ENCODE measurements at places on chromosomes 2 and 18.

- DNase-seq: no peak
- H3K27ac ChIP-seq: no peak overlapping the region
- H3K4me1 ChIP-seq: no peaks in the 10 kb centered on the region
- no peaks in the 10 kb centered on the region for H3K36me3 ChIP-seq
Observed at GRCh38 chr18:11052800-11053199, 96.6 kb downstream of the PIEZO2 start.

- peak overlapping the region; percentile 74 for H3K27ac ChIP-seq
- H3K36me3 ChIP-seq: no peaks in the 10 kb centered on the region
- H3K4me1 ChIP-seq: peaks cover 37% of the 10 kb centered on the region
- DNase-seq: no peak
- H3K4me3 ChIP-seq: peak overlapping the region; percentile 64
Observed at GRCh38 chr2:20423847-20424246, 23.0 kb upstream of the RHOB start.

GRCh38 chr18:57895182-57895581 is 92.1 kb upstream of the ATP8B1 start:
- H3K27ac ChIP-seq: no peak overlapping the region
- H3K4me3 ChIP-seq: no peak overlapping the region
- peaks cover 4% of the 10 kb centered on the region for H3K36me3 ChIP-seq
- H3K4me1 ChIP-seq: peaks cover 3% of the 10 kb centered on the region
- H3K27me3 ChIP-seq: peaks cover 6% of the 10 kb centered on the region
- no peak for DNase-seq

DNA sequence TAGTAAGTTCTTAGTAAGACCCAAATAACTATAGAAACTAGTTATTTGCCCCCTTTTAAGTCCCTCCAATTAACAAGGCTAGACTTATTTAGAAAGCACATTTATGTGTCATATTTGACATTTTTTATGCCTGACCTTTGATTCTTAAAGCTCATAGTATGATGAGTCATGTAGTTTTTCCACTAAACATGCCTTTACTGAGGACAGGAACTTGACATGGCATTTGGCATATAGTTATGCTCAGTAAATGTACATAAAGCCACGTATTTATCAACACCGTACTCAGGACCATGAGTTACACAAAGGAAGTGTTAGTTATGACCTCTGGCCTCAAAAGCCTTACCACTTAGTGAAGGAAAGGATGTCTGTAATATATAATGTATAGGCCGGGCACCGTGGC is 78.9 kb downstream of the GNAL start:
- no peak overlapping the region for H3K4me3 ChIP-seq
- peaks cover 10% of the 10 kb centered on the region for H3K27me3 ChIP-seq
- H3K4me1 ChIP-seq: no peaks in the 10 kb centered on the region
- H3K27ac ChIP-seq: no peak overlapping the region

DNA sequence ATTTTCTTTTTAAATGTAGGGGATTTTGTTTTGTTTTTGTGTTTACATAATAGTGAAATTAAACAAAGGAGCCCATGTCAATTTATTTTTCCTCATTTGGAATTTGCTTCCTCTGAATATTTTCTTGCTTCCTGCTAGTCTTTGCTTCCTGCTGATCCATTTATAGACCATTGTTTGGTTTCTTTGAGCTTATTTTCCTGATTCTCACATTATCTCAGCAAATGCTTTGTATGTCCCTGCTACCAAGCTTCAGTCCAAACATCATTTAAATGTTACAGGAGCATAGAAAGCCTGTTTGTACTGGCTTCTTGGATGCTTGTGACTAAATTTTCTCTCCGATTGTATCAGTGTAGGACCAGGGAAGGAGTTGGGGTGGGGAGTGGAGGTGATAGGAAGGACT is 127.3 kb upstream of the IL1R2 start:
- no peak for DNase-seq
- H3K4me3 ChIP-seq: no peak overlapping the region
- H3K4me1 ChIP-seq: peaks cover 2% of the 10 kb centered on the region
- H3K36me3 ChIP-seq: peaks cover 57% of the 10 kb centered on the region
- no peaks in the 10 kb centered on the region for H3K27me3 ChIP-seq

GRCh38 chr18:49127471-49128190 is 176.9 kb upstream of the SMAD7 start:
- no peaks in the 10 kb centered on the region for H3K4me1 ChIP-seq
- no peak overlapping the region for H3K4me3 ChIP-seq
- H3K27me3 ChIP-seq: no peaks in the 10 kb centered on the region
- peaks cover 10% of the 10 kb centered on the region for H3K36me3 ChIP-seq

- H3K4me1 ChIP-seq: no peaks in the 10 kb centered on the region
- no peaks in the 10 kb centered on the region for H3K27me3 ChIP-seq
- no peak overlapping the region for H3K27ac ChIP-seq
- H3K36me3 ChIP-seq: no peaks in the 10 kb centered on the region
- DNase-seq: no peak
- no peak overlapping the region for H3K4me3 ChIP-seq
Observed at GRCh38 chr18:8049147-8049546, 482.0 kb downstream of the PTPRM start.

DNA sequence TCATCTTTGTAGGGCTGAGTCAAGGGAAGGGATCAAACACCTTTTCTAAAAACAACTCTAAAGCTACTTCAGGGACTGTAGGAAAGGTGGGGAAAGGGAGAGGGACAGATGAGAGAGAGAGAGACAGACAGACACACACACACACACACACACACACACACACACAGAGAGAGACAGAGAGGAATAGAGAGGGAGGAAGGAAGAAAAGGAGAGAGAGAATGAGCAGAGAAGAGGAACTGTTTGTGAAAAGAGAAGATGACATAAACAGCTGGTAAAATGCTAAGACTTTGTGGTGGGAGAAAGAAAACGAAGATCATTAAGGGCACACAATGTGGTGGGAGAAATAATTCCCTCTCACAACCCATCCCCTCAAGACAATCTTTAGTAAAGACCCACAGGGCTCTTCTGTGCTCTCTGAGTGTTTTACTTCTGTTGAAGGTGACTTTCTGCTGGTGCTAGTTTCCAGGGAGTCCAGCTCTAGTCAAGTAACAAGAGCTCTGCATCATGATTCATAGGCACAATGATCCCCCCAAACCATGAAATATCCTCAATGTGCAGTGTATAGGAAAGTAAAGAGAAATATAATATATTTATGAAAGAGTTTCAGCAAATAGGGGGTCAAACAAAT is 77.2 kb upstream of the STK17B start:
- DNase-seq: no peak

DNA sequence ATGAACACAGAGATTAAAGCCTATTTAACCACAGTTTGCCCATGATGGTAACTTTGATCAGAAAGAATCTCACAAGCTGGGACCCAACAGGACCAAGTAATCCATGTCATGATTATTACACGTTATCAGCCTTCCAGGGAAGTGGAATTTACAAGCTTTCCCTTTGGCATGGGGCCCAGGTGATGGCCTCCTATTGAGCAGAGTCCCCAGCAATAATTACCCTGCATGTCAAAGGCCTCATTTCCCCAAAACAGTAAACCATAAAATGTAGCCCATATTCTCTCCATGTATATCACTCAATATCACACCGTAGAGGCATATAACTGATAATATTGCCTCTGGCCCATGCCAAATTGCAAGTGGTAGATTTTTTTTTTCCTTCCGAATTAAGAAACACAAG is 38.9 kb downstream of the PRKRA start:
- DNase-seq: no peak
- H3K27ac ChIP-seq: no peak overlapping the region
- no peaks in the 10 kb centered on the region for H3K27me3 ChIP-seq
- peaks cover 14% of the 10 kb centered on the region for H3K4me1 ChIP-seq
- no peak overlapping the region for H3K4me3 ChIP-seq
- no peaks in the 10 kb centered on the region for H3K36me3 ChIP-seq

- no peaks in the 10 kb centered on the region for H3K4me1 ChIP-seq
- H3K4me3 ChIP-seq: no peak overlapping the region
- H3K36me3 ChIP-seq: peaks cover 36% of the 10 kb centered on the region
- no peaks in the 10 kb centered on the region for H3K27me3 ChIP-seq
Observed at GRCh38 chr2:15337996-15338666, 223.0 kb downstream of the NBAS start.

GRCh38 chr2:81835321-81836000 is 1530.9 kb upstream of the LRRTM1 start:
- H3K36me3 ChIP-seq: no peaks in the 10 kb centered on the region
- no peak overlapping the region for H3K27ac ChIP-seq
- no peaks in the 10 kb centered on the region for H3K4me1 ChIP-seq
- no peaks in the 10 kb centered on the region for H3K27me3 ChIP-seq
- no peak for DNase-seq

DNA sequence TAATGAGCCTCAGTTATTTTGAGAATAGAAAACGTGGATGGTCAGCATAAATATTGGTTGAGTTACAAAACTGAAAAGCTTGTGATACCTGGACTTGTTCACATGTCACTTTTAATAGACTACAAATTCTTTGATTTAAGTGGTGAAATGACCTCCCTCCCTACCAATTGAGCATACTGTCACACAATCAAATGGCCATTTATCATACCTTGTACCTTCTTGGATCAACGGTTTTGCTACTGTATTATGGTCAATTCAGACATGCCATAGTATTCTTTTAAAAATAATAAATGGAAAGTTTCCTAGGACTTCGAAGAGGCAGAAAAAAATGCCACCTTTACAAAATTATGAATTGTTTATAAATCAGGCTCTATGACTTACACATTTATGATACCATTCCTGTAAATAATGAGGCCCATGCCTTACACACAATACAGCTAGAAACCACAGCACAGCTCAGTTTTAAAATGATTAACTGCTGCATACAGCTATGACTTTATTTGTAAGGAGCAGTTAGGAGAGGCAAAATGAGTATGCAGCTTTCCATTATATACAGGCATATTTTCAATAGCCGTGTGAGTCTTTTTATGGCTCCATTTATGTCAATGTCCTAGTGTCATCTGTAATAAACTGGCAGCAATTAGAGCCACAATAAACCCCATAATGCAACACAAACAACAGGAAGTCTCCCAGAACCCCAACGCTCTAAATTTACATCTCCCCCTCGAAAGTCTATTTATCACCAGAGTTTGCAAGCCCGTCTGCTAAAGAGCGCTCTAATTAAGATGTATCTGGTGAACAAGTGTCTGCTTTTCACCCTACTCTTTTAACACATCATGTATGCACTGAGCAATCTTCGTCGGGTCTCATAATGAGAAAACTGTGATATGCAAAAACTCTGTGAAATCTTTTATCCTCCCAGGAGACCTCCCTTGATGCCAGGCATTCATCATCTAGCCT is 176.1 kb downstream of the ZNF521 start:
- no peak overlapping the region for H3K4me3 ChIP-seq
- peaks cover 8% of the 10 kb centered on the region for H3K27me3 ChIP-seq
- no peak overlapping the region for H3K27ac ChIP-seq
- no peaks in the 10 kb centered on the region for H3K4me1 ChIP-seq

DNA sequence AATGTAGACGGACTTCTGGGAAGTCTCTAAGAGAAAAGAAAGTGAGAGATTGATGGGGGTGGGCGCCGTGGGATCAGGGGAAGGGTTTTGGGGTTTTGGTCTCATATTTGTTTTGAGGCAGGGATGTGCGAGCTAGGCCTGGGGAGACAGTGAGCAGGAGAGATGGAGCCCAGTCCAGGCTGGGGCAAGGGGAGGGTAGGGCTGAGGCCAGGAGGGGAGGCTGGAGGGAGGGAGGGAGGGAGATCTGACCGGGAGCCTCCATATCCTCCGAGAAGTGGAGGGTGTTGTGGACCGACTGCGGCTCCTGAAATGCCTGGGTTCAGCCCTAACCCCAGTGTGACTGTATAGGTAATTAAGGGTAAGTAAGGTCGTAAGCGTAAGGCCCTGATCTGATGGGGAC is 72.8 kb upstream of the ODC1 start:
- H3K27me3 ChIP-seq: peaks cover 8% of the 10 kb centered on the region
- peaks cover 3% of the 10 kb centered on the region for H3K36me3 ChIP-seq
- no peak overlapping the region for H3K4me3 ChIP-seq
- H3K4me1 ChIP-seq: no peaks in the 10 kb centered on the region

DNA sequence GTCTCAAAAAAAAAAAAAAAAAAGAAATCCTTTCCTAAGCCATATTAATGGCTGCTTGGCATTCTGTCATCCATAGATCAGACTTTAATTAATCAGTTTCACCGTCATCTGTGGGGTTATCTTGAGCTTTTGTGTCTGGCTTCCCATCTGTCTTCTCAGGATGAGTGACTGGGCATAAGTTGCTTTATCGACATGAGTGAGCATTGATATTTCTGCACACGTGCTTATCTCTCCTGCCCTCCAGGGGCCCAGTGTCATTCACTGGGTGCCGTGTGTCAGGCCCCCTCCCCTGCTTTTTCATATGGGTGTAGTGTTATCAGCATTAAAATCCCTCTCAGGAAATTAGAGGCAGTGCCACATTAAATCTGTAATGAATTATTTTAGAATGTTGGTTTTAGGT is 65.6 kb downstream of the SH3BP4 start:
- no peaks in the 10 kb centered on the region for H3K4me1 ChIP-seq
- peaks cover 10% of the 10 kb centered on the region for H3K27me3 ChIP-seq
- DNase-seq: no peak
- H3K4me3 ChIP-seq: no peak overlapping the region
- H3K36me3 ChIP-seq: peaks cover 6% of the 10 kb centered on the region
- H3K27ac ChIP-seq: no peak overlapping the region

GRCh38 chr18:34840256-34840826 is 130.2 kb downstream of the DTNA start:
- no peak for DNase-seq
- no peak overlapping the region for H3K27ac ChIP-seq
- H3K27me3 ChIP-seq: peaks cover 2% of the 10 kb centered on the region
- H3K36me3 ChIP-seq: no peaks in the 10 kb centered on the region
- no peaks in the 10 kb centered on the region for H3K4me1 ChIP-seq

- no peak for DNase-seq
- H3K4me1 ChIP-seq: no peaks in the 10 kb centered on the region
- peaks cover 7% of the 10 kb centered on the region for H3K27me3 ChIP-seq
- no peak overlapping the region for H3K27ac ChIP-seq
Observed at GRCh38 chr18:50704357-50704940, 115.4 kb downstream of the MRO start.

GRCh38 chr2:216349366-216349765 is 22.9 kb downstream of the MARCHF4 start:
- H3K36me3 ChIP-seq: no peaks in the 10 kb centered on the region
- peaks cover 4% of the 10 kb centered on the region for H3K4me1 ChIP-seq
- H3K27me3 ChIP-seq: peaks cover 29% of the 10 kb centered on the region
- no peak for DNase-seq
- H3K4me3 ChIP-seq: no peak overlapping the region
- H3K27ac ChIP-seq: no peak overlapping the region

GRCh38 chr2:192313773-192314172 is 119.0 kb upstream of the TMEFF2 start:
- no peak overlapping the region for H3K4me3 ChIP-seq
- peaks cover 4% of the 10 kb centered on the region for H3K4me1 ChIP-seq
- no peaks in the 10 kb centered on the region for H3K27me3 ChIP-seq
- no peak for DNase-seq
- H3K36me3 ChIP-seq: no peaks in the 10 kb centered on the region

All from memory B cell (primary cell).